ENCODE measurements at places on chromosomes 2 and 18. TPM values are rescaled to one million over a fixed set of nuclear protein-coding genes. Genes with fewer than 3 reads are reported as not detected.

DNA sequence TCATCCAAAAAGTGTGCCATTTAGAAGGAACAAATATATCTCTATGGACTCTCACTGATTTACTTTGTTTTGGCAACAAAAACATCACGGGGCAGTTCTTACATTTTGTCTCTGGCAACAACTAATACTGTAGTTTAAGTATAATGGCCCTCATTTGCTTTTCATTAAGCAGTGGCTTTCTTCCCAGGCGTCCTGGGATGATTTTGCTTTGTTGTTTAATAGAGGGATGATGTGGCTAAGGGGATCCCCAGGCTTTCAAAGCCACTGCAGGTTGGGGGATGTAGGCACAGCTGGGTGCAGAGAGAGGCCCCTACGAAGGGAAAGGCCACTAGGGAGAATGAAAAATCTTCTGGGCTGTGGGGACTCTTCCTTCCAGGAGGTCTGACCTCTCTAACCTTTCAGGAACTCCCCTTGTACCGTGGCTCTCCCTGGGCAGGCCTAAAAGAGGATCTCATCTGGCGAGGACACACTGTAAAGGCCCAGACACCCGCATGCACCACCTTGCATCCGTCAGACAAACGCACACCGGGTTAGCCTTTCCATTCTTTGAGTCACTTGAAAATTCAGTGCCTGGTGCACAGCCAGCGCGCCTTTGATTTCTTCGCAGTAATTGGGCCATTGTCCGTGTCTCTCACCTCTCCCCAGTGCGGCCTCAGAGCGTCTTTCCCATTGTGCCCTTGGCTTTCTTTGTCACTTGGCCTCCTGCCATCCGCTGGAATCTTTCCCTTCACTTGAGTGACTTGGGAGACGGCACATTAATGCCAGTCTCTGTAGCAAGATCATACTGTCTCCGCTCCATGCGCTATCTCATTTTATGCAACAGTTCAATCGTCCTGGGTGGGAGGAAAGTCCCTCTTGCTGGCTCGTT, 40.3 kb upstream of the AFF3 start:
- H3K27me3 ChIP-seq, result no peaks in the 10 kb centered on the region
- H3K36me3 ChIP-seq, result no peaks in the 10 kb centered on the region
- no peak overlapping the region for H3K4me3 ChIP-seq
- no peak for DNase-seq
- H3K27ac ChIP-seq, result no peak overlapping the region
- no peaks in the 10 kb centered on the region for H3K4me1 ChIP-seq

- no peaks in the 10 kb centered on the region for H3K4me1 ChIP-seq
- H3K36me3 ChIP-seq, result no peaks in the 10 kb centered on the region
- H3K27me3 ChIP-seq, result peaks cover 1% of the 10 kb centered on the region
- DNase-seq, result no peak
- no peak overlapping the region for H3K4me3 ChIP-seq
These were observed 678.7 kb downstream of the PLCL1 start for GRCh38 chr2:198483051-198483450.

The TWIST2 gene
- 2.4 TPM for total RNA-seq

The CHRNG gene
- not detected for total RNA-seq

DNA sequence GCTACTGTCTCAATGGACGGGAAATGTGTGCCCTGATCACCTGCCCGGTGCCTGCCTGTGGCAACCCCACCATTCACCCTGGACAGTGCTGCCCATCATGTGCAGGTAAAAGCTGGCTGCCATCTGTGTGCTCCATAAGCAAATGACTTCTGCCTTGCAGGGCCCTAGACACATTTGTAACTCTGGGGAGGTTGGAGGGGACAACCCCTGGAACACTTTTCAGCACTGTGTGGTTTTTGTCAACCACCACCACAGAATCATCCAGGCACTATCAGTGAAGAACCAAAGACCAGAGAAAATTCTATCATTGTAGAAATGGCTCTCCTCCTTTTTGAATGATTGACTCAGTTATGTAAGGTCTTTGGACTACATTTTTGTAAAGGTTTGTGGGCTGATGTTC, 84.3 kb downstream of the FEZ2 start:
- no peaks in the 10 kb centered on the region for H3K27me3 ChIP-seq
- no peak for DNase-seq
- H3K36me3 ChIP-seq, result peaks cover 30% of the 10 kb centered on the region
- no peak overlapping the region for H3K4me3 ChIP-seq
- H3K4me1 ChIP-seq, result peaks cover 44% of the 10 kb centered on the region

The CYP26B1 gene
- total RNA-seq, result 4.9 TPM

DNA sequence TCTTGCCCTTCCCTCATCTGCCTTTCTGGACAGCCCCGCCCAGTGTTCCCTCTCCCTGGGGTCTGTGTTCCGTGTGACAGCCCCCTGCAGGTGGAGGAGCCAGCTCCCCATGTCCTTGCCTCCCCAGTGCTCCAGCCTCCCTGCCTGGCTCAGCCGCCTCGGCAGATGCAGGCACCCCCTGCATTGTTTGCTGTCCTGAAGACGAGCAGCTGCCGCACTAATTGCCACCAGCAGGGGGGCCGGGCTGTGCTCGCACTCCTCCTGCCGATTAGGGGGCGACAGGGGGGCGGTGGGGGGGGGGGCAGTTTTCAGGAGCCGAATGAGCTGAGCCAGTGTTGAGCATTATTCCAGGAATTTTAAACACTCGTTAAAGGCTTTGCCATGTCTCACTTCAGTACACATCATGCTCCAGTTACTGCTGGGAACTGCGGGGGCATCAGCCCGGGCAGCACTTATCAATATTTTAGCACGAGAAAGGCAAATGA, 23.3 kb downstream of the SIX3 start:
- no peaks in the 10 kb centered on the region for H3K36me3 ChIP-seq
- no peak overlapping the region for H3K27ac ChIP-seq
- no peak overlapping the region for H3K4me3 ChIP-seq

- no peak overlapping the region for H3K4me3 ChIP-seq
- H3K4me1 ChIP-seq, result peaks cover 10% of the 10 kb centered on the region
- no peak for DNase-seq
- no peaks in the 10 kb centered on the region for H3K27me3 ChIP-seq
- H3K36me3 ChIP-seq, result peaks cover 25% of the 10 kb centered on the region
These were observed 61.3 kb downstream of the NUP35 start for GRCh38 chr2:183185534-183185933.

DNA sequence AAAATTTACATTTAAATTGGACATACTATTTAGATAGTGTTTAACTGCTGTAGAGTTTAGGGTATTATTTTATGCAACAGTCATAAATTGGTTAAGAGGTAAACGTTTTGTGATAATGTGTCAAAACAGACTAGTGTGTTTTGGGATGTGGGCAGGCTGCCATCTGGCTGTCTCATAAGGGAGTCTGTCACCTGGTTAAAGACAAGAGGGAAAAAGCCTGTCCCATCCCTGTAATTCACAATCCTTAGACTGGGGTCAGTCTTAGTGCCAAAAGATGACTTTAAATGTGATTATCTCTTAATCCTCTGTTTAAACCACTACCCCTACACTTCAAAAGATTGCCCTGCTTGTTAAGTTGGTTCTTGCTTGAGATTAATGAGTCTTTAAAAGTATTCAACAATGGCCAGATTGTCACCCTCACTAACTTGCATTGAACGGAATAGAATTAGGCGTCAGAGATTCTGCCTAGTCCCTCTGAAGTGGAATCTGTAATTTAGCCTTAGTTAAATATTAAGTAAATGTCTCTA, 59.2 kb downstream of the SGPP2 start:
- peaks cover 21% of the 10 kb centered on the region for H3K27me3 ChIP-seq

The SPRED2 gene
- 26.1 TPM for total RNA-seq

DNA sequence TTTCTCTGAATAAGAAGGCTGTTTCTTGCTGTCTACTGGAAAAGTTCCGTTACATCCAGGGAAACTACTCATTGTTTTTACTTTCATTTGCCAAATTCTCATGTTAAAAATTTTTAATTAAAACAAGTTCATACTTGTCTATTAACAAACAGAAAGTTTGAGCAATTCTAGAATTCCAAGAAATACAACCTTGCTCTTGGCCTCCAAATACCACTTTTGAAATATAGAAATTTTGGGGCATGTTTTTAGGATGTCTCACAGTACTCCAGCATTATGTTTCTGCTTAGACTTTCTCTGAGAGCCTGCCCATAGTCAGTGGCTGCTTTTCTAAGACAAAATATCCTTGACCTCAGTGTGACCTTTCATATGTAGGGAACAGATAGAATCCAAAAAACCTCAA, 228.7 kb upstream of the RND3 start:
- no peaks in the 10 kb centered on the region for H3K27me3 ChIP-seq
- H3K36me3 ChIP-seq, result no peaks in the 10 kb centered on the region
- no peak for DNase-seq
- H3K4me3 ChIP-seq, result no peak overlapping the region
- H3K4me1 ChIP-seq, result peaks cover 5% of the 10 kb centered on the region
- H3K27ac ChIP-seq, result no peak overlapping the region

GRCh38 chr18:22900558-22901238, 32.4 kb upstream of the RBBP8 start:
- peaks cover under 1% of the 10 kb centered on the region for H3K27me3 ChIP-seq
- H3K4me1 ChIP-seq, result no peaks in the 10 kb centered on the region
- peaks cover 3% of the 10 kb centered on the region for H3K36me3 ChIP-seq
- no peak for DNase-seq
- H3K4me3 ChIP-seq, result no peak overlapping the region
- H3K27ac ChIP-seq, result no peak overlapping the region

The CNPPD1 gene
- total RNA-seq, result 36.1 TPM

- no peak for DNase-seq
- peaks cover 33% of the 10 kb centered on the region for H3K4me1 ChIP-seq
- H3K4me3 ChIP-seq, result no peak overlapping the region
- peak overlapping the region; percentile 34 for H3K27ac ChIP-seq
- H3K27me3 ChIP-seq, result no peaks in the 10 kb centered on the region
These were observed 68.5 kb upstream of the STK17B start for GRCh38 chr2:196239622-196240587.

DNA sequence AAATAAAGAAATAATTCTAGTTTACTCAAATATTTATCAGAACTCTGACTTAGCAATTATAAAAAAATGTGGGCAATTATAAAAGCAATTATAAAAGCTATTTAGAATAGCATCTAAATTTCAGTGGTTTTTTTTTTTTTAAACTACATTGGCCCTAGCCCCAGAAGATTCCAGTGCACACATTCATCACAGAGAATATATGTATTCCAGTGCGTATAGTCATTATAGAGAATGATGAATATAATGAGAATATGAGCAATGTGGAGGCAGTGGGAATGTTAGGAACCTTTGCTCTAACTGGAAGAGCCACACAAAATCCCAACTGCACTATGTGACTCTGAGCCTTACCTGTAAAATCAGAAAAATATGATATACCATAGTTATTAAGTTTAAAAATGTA, 10.5 kb downstream of the MAP3K2 start:
- no peak for DNase-seq
- H3K4me1 ChIP-seq, result peaks cover 32% of the 10 kb centered on the region
- peaks cover 2% of the 10 kb centered on the region for H3K36me3 ChIP-seq
- H3K4me3 ChIP-seq, result no peak overlapping the region
- no peaks in the 10 kb centered on the region for H3K27me3 ChIP-seq

GRCh38 chr2:46548103-46548486, 68.7 kb downstream of the TMEM247 start:
- H3K4me3 ChIP-seq, result no peak overlapping the region
- peaks cover 69% of the 10 kb centered on the region for H3K4me1 ChIP-seq
- no peaks in the 10 kb centered on the region for H3K27me3 ChIP-seq
- DNase-seq, result no peak
- H3K27ac ChIP-seq, result no peak overlapping the region
- H3K36me3 ChIP-seq, result peaks cover 6% of the 10 kb centered on the region

- H3K4me3 ChIP-seq, result peak overlapping the region; percentile 66
- H3K27ac ChIP-seq, result no peak overlapping the region
- H3K27me3 ChIP-seq, result peaks cover 33% of the 10 kb centered on the region
These were observed 521 bp downstream of the MYCN start for GRCh38 chr2:15940661-15941480.

GRCh38 chr18:11165138-11165537, 15.8 kb upstream of the PIEZO2 start:
- H3K4me3 ChIP-seq, result no peak overlapping the region
- H3K27ac ChIP-seq, result no peak overlapping the region
- H3K27me3 ChIP-seq, result no peaks in the 10 kb centered on the region
- H3K4me1 ChIP-seq, result peaks cover 18% of the 10 kb centered on the region

DNA sequence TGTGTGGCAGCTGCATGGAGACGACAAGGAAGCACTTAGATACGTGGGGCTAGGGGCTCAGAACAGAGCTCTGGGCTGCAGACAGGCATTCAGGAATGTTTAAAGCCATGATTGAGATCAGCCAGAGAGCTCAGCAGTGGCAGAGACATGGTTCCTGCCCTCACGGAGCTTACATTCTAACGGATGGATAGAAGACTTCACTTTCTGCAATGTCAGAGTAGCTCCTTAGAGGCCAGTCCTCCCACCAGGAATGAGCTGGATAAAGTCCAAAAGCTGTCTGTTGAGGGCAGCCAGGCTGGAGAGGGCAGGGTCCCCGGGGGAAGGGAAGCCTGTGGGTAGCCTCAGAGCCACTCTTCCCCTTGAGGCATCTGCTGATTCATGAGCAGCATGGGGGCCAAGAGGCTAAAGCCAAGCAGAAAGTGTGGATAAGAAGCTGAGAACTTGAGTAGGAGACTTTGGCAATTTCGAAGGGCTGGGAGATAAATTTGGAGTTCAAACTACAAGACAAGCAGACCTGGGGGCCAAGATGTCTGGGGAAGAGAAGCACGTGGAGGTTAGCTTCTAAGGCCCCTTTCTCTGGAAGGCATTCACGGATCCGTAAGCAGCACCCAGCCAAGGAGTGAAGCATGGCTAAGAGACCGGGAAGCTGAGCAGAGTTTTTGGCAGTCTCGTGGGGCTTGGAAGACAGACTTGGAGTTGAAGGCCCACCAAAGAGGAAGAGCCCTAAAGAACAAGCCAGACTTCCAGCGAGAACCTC, 9.7 kb upstream of the CIB4 start:
- H3K4me3 ChIP-seq, result no peak overlapping the region
- H3K27me3 ChIP-seq, result peaks cover 22% of the 10 kb centered on the region
- H3K4me1 ChIP-seq, result peaks cover 16% of the 10 kb centered on the region
- H3K27ac ChIP-seq, result no peak overlapping the region

DNA sequence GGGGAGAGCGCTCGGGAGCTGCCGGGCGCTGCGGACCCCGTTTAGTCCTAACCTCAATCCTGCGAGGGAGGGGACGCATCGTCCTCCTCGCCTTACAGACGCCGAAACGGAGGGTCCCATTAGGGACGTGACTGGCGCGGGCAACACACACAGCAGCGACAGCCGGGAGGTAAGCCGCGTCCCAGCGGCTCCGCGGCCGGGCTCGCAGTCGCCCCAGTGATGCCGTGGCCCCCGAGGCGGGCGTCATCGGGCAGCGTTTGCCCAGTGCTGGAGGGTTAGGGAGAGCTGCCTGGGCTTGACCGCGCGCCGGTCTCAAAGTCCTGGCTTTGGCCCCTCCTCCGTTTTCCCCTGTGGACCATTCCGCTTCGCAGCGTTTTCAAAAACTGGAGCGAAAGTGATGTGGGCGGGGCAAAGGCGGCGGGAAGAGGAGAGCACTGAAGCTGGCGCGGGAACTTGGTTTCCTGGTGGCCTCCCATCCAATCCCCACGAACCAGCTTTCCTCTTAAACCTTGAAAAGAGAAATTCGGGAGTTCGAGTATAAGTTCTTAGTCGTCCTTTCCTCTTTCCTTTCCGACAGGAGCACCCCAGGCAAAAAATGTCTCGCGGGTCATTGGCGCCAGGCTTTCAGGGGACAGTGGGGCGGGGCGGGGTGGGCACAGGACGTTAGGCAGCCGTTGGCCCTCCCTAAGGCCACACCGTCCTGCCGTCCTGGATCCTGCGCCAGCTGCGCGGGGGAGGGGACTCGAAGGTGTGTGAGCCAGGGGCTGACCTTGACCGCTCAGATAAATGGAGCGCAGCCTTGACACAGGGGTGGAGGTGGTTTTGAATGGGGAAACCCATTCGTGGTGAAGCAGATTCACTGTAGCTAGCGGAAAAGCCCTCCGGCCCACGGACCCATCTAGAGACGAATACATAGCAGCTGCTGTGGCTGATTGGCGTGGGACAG, 821 bp downstream of the TYMS start:
- H3K4me3 ChIP-seq, result peak overlapping the region; percentile 83
- H3K27me3 ChIP-seq, result no peaks in the 10 kb centered on the region
- H3K4me1 ChIP-seq, result peaks cover 11% of the 10 kb centered on the region
